ENCODE measurements at places on chromosomes 7 and 10.

GRCh38 chr7:36208997-36209813 lies 56.2 kb downstream of the EEPD1 start:
- DNase-seq, result no peak

GRCh38 chr7:88140947-88141346 lies 78.9 kb downstream of the SRI start:
- DNase-seq, result no peak

DNA sequence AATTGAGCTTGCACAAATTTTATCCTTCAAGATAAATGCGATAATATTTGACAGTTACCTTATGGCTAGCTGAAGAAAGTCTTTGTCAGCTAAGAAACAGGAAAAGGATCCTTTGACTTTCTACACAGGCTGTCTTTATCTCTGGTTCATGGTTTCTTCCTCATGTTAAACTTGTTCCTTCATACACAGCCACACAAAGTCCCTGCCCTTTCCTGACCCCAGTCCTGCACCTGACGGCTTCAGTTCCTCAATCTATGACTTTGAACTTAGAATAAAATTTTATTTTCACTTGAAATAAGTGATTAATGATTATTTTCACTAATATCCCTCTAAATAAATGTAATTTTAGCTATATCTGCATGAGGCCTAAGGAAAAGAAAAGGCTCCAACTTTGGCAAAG lies 77.8 kb upstream of the PRSS1 start:
- no peak for DNase-seq

- DNase-seq, result no peak
Observed at GRCh38 chr7:93060025-93060424, 57.8 kb downstream of the SAMD9 start.

GRCh38 chr10:126075009-126075408 lies 178.6 kb downstream of the FANK1 start:
- DNase-seq, result no peak

DNA sequence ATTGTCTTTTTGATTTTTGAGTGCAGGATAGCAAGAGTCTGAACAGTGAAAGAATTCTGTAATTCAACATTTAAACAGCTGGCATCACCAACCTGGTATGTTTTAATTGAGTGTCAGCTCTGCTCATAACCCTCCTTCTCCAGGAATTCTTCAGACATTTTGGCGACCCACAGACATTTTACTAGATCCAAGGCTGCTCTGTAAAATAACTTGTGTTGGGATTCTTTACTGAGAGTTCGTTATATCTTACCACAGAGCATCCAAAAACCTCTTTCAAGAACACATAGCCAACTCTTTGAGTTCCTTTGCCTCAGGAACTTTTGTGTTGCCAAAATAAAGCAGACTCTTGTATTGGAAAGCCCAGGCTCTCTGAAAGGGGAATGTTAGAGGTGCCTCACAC lies 27.7 kb upstream of the SORCS3 start:
- DNase-seq, result no peak

GRCh38 chr10:77501846-77502261 lies 135.8 kb downstream of the KCNMA1 start:
- DNase-seq, result peak; percentile 4

All from activated naive CD8-positive, alpha-beta T cell treated with anti-CD3 and anti-CD28 coated beads for 36 hours (primary cell).